Osteoblast (primary cell): ENCODE measurements at places on chromosomes 1 and 21. TPM values are rescaled to one million over a fixed set of nuclear protein-coding genes. Genes with fewer than 3 reads are reported as not detected.

DNA sequence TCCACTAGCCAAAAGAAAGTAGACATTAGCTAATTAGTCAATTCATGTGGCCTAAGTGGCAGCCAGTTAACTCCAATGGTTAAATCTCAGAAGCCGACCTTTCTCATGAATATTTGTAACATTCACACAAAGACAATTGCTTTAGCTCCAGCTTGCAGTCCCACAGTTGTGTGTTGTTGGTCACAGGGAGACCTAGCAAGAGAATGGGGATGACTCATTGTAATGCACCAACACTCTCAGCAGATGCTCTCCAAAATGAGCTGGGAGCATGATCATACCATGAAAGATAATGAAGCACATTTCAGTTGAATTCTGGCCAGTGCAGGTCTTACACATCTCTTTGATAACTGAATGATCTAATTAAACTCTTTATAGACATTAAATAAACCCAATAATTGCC is 160.4 kb downstream of the HLX start:
- no peaks in the 10 kb centered on the region for H3K36me3 ChIP-seq
- no peak overlapping the region for H3K4me3 ChIP-seq
- H3K27ac ChIP-seq, result no peak overlapping the region
- peak; percentile 37 for DNase-seq
- no peaks in the 10 kb centered on the region for H3K27me3 ChIP-seq

GRCh38 chr1:212432661-212433576 is at the start of gene NENF:
Gene NENF, plus strand, starts transcription at chr1:212432920. Its CDS starts 24 bp downstream, at chr1:212432944.
- peak; percentile 99 for DNase-seq
- H3K4me1 ChIP-seq, result peaks cover 8% of the 10 kb centered on the region
- peak within 1 kb of the TSS; percentile 36 for H3K27ac ChIP-seq
- peak within 1 kb of the TSS; percentile 78 for H3K4me3 ChIP-seq
- no peaks in the 10 kb centered on the region for H3K36me3 ChIP-seq

DNA sequence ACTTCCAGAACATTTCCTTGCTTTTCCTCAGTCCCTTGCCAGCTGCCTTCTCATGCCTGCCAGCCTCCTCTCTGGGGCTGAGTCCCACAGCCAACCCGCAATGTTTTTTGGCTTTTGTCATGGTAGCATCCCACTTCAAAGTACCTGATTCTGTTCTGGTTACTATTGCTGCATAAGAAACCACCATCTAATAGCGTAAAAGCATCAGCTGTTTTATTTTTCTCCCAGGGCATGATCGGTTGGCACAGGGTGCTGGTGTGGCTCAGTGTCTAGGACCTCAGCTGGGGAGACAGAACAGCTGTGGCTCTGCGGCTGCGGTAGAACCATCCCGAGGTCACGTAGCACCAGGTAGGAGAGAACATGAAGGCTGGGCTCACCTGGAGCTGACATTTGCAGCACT is 8.9 kb upstream of the PRMT2 start:
- DNase-seq, result no peak
- H3K27me3 ChIP-seq, result no peaks in the 10 kb centered on the region
- no peak overlapping the region for H3K27ac ChIP-seq
- no peaks in the 10 kb centered on the region for H3K4me1 ChIP-seq
- no peak overlapping the region for H3K4me3 ChIP-seq
- H3K36me3 ChIP-seq, result no peaks in the 10 kb centered on the region

DNA sequence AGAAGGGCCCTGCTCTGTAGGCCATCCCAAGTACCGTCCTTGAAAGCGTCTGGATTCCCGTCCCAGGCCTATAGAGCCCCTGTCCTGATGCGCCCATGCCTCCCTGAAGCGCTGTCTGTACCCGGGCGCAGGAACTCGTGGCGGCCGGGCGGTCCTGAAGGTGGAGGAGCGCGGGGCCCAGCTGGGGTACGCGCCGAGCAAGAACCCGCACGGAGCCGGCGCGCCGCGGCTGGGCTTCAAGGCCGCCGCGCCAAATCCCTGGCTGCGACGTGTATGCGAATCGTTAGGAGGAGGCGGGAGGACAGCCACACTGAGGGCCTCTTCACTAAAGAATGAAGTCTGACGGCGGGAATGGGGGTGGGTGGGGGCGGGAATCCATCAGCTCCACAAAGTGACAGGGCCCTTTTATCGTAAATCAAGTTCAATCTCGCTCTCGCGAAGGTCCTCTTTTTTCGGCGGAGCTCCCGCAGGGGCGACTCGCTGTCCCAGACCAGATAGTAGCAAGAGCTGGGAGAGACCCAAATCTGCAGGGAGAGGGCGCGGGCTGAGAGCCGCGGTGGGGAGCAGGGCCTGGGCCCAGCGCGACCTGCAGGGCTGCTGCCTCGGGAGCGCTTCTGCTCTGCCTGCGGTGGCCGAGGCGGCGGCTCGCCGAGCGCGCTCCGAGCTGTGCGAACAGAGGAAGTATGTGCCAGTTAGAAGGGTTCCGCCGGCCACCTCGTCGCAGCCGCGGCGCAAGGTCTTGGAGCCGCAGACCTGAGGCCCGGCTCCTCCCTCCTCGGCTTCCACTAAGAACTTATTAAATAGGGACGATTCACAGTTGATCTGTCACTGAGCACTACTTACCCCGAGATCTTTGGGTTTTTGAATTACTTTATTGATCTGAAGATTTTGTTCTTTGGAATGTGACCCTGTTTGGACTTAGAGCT is 10.4 kb downstream of the BARHL2 start:
- H3K4me1 ChIP-seq, result no peaks in the 10 kb centered on the region
- H3K4me3 ChIP-seq, result no peak overlapping the region
- no peak overlapping the region for H3K27ac ChIP-seq
- H3K36me3 ChIP-seq, result no peaks in the 10 kb centered on the region

GRCh38 chr1:10941891-10942541 is 70.4 kb upstream of the TARDBP start:
- H3K4me1 ChIP-seq, result peaks cover 14% of the 10 kb centered on the region
- no peak overlapping the region for H3K27ac ChIP-seq

FCGR3A gene
- under 0.01 TPM in 1 of 2 replicates, not detected in the other for total RNA-seq

ACTL8 gene
- not detected in 2 replicates for total RNA-seq

KRTAP19-5 gene
- not detected in 2 replicates for total RNA-seq

GRCh38 chr1:41013796-41014195 is 7.7 kb downstream of the SLFNL1 start:
- no peak overlapping the region for H3K27ac ChIP-seq
- no peak for DNase-seq
- peaks cover 75% of the 10 kb centered on the region for H3K36me3 ChIP-seq
- no peaks in the 10 kb centered on the region for H3K4me1 ChIP-seq

TP73 gene
- not detected in 2 replicates for total RNA-seq

OR2M3 gene
- total RNA-seq, result not detected in 2 replicates

DNA sequence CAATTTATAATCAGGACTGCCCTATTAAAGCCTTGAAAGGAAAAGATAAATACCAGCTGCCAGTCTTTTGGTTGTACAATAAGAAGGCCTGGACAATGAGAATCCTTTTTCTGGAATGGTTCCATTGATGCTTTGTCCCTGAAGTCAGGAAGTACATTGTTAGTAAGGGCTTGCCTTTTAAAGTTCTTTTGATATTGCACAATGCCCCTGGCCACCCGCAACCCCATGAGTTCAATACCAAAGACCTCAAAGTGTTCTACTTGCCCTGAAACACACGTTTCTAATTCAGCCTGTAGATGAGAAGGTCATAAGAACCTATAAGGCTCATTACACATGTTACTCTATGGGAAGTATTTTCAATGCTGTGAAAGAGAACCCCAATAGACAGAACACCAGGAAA is 112.1 kb downstream of the OLFM3 start:
- no peaks in the 10 kb centered on the region for H3K4me1 ChIP-seq
- DNase-seq, result no peak
- H3K4me3 ChIP-seq, result no peak overlapping the region
- no peak overlapping the region for H3K27ac ChIP-seq
- H3K36me3 ChIP-seq, result no peaks in the 10 kb centered on the region

DNA sequence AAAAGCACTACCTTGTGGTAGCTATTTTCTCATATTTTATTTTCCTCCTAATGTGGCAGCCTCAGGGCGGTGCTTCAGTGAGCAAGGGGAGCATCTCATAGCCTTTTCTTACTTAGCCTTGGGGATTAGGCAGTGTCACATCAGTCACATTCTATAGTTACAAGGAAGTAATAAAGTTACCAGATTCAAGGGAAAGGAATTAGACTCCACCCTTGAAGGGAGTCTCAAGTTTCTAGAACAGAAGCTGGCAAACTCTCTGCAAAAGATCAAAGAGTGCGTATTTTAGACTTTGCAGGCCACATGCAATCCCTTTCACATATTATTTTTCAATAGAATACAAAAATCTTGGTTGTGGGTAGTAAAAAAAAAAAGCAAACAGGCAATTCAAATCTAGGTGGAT is 350.4 kb downstream of the AMY1C start:
- H3K36me3 ChIP-seq, result no peaks in the 10 kb centered on the region
- no peak for DNase-seq
- no peak overlapping the region for H3K27ac ChIP-seq
- H3K4me3 ChIP-seq, result no peak overlapping the region
- no peaks in the 10 kb centered on the region for H3K4me1 ChIP-seq

DNA sequence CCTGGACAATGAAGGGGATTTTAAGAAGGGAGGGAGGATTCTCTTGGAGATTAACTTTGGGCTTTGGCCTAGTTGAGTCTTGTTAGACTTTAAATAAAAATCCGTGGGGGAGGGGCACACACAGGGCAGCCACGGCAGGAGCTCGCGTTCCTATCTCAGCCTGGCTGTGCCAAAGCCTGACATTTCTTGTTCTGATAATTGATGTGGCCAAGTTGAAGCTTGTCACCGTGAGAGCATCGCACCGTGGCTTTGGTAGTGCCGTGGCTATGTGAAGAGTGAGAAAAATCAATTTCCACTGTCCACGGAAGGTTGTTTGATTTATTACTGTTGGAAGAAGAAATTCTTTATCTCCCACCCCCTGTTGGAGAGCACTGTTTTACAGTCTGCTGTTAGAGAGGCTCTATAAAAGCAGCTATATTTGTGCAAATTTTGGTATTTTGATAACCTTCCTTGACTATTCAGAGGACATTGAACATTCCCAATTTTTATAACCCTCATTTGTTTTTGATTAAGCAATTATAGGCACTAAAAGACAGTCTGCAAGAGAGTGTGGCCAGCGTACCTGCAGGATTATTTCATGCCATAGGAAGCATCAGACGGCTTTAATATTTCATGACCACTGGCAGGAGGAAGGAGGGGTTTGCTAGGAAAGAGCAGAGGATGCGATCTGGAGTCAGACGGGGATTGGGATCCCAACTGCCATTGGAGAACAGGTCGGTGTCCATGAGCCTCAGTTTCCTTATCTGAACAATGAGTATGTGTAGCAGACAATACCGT is 160.7 kb downstream of the KAZN start:
- no peaks in the 10 kb centered on the region for H3K27me3 ChIP-seq
- H3K27ac ChIP-seq, result no peak overlapping the region
- no peak overlapping the region for H3K4me3 ChIP-seq
- no peaks in the 10 kb centered on the region for H3K36me3 ChIP-seq
- DNase-seq, result no peak
- no peaks in the 10 kb centered on the region for H3K4me1 ChIP-seq

GRCh38 chr1:16168622-16169360 is 12.9 kb upstream of the EPHA2 start:
- no peak overlapping the region for H3K4me3 ChIP-seq
- no peak overlapping the region for H3K27ac ChIP-seq
- DNase-seq, result peak; percentile 60
- peaks cover 15% of the 10 kb centered on the region for H3K4me1 ChIP-seq
- H3K36me3 ChIP-seq, result no peaks in the 10 kb centered on the region
